ENCODE measurements at places on chromosomes 3 and 15.

GRCh38 chr3:122516846-122517360 lies 2.2 kb upstream of the KPNA1 start:
- no peak for DNase-seq

DNA sequence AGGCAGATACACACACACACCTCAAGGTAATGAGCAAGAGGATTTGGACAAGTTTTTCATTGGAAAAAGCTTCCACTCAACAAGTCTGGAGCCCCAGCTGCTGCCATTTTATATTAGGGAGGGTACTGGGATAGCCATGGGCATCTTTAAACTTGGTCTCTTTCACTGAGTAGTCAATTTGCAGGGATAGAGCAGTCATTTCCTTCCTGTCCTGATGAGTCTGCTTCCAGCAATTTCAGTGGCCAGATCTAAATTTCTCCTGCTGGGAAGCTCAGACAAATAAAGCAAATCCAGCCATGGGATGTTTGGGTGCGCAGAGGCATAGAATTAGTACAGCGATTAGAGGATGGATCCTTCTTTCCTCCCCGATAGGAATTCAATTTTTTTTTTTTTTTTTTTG lies 874 bp upstream of the ERC2 start:
- DNase-seq = no peak

DNA sequence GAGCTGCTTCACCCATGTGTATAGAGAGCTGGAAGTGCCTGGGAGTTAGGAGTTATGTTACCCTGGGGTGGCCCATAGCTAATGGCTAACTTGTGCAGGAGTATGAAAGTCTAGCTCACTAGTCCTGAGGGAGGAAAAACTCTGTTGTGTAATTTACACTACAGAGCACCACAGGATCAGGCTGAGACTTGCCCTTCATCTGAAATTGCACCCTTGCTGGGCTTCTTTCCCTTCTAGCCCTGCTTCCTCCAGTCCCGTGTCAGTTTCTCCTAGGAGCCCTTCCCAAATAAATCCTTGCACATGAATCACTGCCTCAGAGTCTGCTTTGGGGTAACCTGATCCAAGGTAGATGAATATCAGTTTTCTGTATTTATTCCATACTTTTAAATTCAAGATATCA lies 40.0 kb downstream of the CTXND1 start:
- DNase-seq = no peak

- DNase-seq = no peak
Observed at GRCh38 chr15:49495993-49496753, 73.1 kb downstream of the FGF7 start.

DNA sequence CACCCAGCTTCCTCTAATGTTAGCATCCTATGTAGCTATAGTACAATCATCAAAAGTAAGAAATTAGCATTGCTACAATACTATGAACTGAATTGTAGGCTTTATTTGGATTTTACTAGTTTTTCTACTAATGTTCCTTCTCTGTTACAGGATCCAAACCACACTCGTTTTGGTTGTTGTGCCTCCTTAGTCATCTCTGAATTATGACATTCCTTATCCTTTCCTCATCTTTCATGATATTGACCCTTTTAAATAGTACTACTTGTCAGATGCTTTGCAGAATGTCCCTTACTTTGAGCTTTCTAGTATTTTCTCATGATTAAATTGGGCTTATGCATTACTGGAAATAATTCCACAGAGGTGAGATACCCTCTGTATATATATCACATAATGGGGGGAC lies 265.4 kb downstream of the VPS13C start:
- DNase-seq = no peak

GRCh38 chr3:16510620-16511319 lies 2.7 kb downstream of the RFTN1 start:
- no peak for DNase-seq
